Activated T-cell treated with anti-CD3 and anti-CD28 coated beads, Interleukin-2, amount 50 U/mL, for 48 hours (primary cell): ENCODE measurements at places on chromosomes 3 and 15.

- DNase-seq, result no peak
Measured at GRCh38 chr3:182246870-182247269, 535.1 kb downstream of the SOX2 start.

GRCh38 chr3:55750525-55750924, 263.4 kb upstream of the WNT5A start:
- no peak for DNase-seq

- no peak for DNase-seq
Measured at GRCh38 chr3:118636841-118637240, 397.8 kb downstream of the IGSF11 start.

DNA sequence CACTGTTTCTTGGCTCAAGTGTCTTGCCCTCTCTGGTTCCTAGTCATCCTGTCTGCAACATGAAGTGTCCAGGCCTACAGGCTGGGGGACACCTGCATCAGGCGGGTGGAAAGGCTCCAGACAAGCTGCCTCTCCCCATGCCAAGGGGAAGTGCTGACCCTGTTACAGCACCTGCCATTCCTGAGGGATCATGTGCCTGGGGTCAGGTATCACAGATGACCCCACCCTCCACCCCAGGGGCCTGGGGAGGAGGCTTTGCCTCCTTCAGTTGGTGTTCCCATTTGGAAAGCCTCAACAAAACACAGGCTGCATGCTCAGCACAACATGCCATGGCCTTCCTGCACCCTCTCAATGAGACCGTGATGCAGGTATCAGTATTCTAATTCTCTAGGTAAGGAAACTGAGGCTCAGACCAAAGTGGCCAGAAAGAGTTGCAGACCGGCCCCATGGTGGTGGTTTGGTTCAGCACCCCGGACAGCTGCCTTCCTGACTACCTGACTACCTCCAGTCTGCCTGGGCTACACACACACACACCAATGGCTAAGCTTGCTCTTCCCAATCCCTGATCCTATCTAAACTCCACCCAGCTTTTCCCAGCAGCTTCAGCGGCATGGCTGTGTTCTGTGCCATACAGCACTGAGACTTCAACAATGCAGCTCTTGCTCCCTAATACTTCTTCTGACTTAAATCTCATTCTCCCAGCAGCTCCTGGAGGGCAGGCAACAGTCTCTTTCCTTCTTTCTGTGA, 69.7 kb upstream of the LINGO1 start:
- no peak for DNase-seq

- DNase-seq, result no peak
Measured at GRCh38 chr3:5798809-5799208, 611.3 kb downstream of the EDEM1 start.

GRCh38 chr3:188348435-188349244, 194.7 kb downstream of the LPP start:
- no peak for DNase-seq

DNA sequence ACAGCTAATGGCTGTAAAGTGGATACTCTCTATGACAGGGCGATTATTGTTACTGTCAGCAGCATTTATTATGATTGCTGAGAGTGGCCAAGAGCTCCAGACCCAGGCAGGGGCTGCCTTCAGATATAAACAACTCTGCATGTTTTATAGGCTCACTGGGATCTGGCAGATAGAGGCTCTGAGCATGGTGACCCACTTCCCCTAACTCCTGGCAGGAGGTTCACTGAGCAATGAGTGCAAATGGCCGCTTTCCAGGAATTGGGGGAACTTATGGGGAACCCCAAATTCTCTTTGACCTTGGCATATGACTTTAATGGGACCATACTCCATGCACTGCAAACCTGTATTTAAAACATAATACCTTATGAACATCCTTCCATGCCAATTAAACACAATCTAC, 59.0 kb downstream of the SCN5A start:
- no peak for DNase-seq

GRCh38 chr15:99929266-99929665, 196.0 kb upstream of the LYSMD4 start:
- DNase-seq, result no peak

- DNase-seq, result no peak
Measured at GRCh38 chr3:39141171-39141995, 12.0 kb downstream of the CSRNP1 start.

DNA sequence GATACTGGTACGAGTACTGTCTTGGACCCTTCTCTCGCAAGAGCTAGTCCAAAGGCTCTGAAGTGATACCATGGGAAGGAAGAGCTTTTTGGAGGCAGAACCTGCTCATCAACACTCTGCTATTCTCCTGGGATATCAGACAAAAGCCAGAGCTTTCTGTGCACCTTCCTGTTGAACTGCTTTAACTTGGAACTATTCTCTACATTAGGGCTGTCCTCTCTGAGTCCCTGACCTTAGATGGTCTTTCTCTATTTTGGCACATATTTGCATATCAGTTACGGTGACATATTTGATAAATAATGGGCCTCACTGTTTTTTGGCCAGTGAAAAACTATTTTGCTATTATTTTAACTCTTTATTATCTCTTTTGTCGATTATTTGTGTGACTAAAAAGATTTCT, 146.9 kb downstream of the TIGIT start:
- no peak for DNase-seq

DNA sequence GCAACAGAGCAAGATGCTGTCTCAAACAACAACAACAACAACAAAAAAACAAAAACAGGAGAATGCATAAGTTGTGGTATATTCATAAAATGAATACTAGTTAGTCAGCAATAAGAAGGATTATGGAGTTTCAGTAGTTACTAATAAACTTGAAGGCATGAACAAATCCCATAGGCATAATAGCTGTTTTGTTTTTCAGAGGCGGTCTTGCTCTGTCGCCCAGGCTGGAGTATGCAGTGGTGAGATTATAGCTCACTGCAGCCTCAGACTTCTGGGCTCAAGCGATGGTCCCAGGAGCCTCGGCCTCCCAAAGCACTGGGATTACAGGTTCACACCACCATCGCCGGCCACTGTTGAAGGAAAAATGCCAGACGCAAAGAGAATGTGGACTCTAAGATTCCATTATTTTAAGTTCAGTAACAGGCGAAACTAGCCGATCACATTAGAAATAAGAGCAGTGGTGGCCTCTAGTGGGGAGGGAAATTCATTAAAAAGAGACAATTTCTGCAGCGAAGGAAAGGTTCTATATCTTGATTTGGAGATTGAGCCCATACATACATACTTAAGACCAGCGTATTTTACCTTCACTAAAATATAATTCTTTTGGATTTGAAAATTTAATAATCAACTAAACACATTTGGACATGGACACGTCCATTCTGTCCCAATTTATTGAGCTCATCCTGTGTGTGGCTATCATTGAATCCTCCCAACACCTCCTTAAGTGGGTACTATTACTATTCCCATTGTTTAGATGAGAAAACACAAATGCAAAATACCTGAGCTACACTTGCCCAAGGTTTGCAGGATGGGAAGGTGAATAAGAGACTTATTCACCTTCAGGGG, 27.4 kb upstream of the HDAC11 start:
- DNase-seq, result peak; percentile 46

GRCh38 chr15:88912500-88912921, 668 bp downstream of the MFGE8 start:
- no peak for DNase-seq

DNA sequence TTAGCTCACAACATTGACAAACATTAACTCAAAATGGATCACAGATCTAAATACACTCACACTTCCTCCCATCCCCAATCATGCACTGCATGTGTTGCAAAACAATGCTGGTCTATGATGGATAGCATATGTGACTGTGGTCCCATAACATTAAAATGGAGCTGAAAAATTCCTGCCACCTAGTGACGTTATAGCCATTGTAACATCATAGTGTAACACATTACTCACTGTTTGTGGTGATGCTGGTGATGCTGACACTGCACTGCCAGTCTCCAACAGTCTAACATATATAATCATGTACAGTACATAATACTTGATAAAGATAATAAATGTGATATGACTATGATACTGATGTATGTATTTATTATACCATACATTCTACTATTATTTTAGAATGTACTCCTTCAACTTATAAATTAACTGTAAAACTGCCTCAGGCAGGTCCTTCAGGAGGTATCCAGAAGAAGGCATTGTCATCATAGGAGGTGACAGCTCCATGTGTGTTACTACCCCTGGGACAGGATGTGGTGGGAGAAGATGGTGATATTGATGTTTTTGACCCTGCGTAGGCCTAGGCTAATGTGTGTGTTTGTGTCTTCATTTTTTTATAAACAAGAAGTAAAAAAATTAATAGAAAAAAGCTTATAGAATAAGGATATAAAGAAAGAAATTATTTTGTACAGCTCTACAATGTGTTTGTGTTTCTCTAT, 41.3 kb downstream of the TXNRD3 start:
- no peak for DNase-seq

- no peak for DNase-seq
Measured at GRCh38 chr3:110352841-110353604, 718.6 kb upstream of the NECTIN3 start.

DNA sequence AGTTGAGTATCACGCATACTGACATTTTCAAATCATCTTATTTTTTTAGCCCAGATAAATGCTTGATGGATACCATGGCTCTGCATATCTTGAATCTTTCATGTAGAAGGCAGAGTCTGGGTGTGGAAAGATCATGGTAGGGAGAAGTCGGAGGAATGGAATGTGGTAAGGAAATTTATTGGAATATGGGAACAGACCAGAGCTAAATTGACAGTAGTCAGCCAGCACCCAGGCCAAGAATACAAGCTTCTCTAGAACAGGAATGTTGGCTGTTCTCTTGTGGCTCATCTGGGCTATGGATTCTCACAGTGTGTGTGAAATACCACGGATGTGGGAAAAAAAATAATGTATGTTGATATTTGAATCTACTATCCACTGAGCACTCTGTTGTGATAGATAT, 305.7 kb upstream of the COL8A1 start:
- DNase-seq, result no peak

DNA sequence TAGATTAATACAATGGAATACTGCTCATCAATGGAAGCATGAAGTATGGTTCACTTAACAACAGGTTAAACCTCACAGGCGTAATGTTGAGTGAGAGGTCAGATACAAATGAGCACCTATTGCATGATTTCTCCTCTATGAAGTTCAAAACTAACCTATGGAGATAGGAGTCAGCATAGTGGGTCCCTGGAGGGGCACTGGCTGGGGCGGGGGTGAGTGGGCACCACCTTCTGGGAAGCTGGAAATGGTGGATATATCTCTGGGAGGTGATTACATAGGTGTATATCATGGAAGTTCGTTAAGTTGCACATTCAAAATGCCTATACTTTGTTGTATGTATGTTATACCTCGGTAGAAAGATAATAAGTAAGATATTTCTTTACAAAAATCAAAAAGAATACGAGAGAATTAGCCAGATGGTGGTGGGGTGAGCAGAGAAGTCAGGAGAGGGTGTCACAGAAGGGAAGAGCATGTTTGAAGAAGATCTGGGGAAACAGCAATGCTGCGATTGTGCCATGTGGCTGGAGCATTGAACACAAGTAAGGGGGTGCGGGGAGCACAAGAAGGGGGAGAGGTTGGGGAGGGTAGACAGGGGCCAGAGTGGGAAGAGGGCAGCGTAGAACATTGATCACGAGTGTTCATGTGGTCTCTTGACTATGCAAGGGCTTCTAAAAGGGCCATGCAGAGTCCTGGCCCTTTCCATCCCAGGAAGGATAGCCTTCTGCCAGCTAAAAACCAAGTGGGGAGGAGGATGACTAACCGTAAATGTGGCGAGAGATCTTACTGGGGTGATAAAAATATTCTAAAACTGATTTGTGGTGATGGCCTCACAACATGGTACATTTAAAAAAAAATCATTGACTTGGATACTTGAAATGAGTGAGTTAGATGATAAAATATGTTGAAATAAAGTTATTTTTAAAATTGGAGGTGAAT, 30.2 kb downstream of the ITGA11 start:
- no peak for DNase-seq

DNA sequence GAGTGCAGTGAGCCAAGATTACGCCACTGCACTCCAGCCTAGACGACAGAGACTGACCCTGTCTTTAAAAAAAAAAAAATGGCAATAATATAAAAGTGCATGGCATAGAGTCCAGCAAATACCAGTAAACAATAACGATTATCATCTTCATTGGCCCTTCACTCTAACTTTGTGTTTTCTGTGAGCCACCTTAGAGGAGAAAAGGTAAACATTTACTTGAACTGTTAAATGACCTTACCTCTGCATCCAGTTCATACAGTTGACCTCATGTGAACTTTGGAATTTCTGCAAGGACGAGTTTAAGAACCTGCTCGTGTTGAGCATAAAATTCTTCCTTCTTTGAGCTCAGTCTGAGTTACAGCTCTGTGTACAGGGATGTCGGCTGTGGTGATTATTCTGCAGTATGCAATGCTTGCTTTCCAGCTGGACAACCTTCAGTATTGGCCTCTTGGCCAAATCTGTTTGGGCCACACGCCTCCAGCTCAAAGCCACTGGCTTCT, 56.6 kb downstream of the RLBP1 start:
- no peak for DNase-seq

- no peak for DNase-seq
Measured at GRCh38 chr15:61857169-61857829, 202.9 kb downstream of the VPS13C start.

- DNase-seq, result no peak
Measured at GRCh38 chr3:112804021-112804420, 42.6 kb downstream of the CD200R1L start.

- DNase-seq, result no peak
Measured at GRCh38 chr15:50828610-50829206, 63.2 kb upstream of the SPPL2A start.

- no peak for DNase-seq
Measured at GRCh38 chr3:161066930-161067329, 38.2 kb downstream of the B3GALNT1 start.

- DNase-seq, result no peak
Measured at GRCh38 chr3:40780291-40780924, 255.6 kb downstream of the ZNF621 start.

DNA sequence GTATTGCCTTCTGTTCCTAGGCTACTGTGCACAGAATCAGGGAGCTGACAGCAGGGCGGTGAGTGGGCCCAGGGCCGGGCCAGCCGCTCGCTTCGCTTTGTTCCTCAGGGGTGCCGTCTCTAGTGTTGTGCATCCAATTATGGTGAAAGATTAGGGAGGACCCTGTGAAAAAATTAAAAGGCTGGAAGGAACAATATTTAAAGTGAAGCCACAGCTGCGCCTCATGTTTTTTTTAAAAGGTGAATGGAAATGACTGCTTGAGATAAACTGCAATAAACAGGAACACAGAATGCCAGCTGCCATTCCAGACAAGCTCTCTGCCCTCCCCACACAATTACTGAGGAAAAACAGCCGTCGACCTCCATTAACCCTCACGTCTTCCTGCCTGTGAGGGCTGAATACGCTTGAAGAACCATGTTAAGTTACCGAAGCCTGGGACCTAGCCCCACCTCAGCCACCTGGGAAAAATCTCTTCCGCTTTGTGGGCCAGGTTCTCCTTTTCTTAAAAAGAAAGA, 132.0 kb upstream of the IL12A start:
- DNase-seq, result no peak

- DNase-seq, result no peak
Measured at GRCh38 chr3:150110097-150110496, 139.4 kb upstream of the PFN2 start.

GRCh38 chr3:40190056-40190455, 119.5 kb upstream of the EIF1B start:
- no peak for DNase-seq

- DNase-seq, result no peak
Measured at GRCh38 chr3:77906102-77906709, 866.3 kb downstream of the ROBO2 start.
